ENCODE measurements at places on chromosomes 16 and 17.

GRCh38 chr16:52492789-52493357 is 54.1 kb downstream of the TOX3 start:
- DNase-seq = no peak

DNA sequence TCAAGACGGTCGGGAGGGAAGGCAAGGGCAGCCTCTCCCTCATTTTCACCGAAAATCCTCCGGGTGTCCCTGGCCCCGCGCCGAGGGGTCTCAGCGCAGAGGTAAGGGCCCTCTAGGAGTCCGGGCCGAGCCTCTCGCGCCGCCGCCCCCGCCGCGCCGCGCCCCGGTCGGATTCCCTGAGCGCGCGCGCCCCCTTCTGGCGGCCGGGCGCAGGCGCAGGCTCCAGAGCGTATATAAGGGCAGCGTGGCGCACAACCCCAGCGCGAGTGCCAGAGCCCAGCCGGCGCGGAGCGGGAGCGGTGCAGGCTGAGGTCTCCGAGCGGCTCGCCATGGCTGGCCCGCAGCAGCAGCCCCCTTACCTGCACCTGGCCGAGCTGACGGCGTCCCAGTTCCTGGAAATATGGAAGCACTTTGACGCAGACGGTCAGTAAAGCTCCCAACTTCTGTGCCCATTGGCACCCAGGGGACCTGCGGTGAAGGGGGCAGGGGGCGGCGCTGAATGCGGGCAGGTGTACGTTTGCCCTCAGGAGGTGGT is at the start of gene CALB2:
TSS of gene CALB2 (plus strand) at position 260 of the 535 bp plus-strand sequence. CDS start at position 330, 70 bp downstream.
- DNase-seq = no peak

DNA sequence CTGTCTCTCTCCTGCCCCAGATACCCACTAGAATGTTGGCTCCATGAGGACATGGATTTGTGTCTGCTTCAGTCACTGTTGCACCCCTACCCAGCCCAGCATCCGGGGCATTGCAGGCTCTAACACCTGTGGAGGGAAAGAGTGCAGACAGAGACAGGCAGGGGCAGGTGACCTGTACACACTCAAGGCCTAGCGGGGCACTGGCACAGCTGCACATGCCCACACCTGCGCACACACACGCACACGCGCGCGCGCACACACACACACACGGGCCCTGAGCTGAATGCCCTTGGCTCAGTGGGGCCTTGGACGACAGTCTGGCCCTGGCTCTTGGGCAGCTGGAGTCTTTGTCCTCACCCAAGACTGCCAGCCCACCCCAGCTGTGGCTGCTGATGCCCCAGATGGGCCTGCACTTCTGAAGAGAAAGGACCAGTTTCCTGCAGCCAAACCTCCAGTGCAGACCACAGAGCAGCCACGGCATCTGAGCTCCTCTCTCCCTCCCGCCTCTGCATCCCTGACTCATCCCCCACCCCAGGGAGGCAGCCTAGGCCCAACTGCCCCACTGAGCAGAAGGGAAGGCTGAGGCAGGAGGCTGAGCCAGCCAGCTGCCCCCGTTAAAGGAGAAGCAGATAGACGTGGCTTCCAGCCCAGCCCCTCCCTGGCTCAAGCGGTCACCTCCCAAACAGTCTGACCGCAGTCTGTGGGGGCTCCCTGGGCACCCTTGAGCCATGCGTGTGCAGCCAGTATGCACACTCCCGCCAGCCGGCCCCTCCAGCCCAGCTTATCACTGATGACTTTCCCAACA is 12.3 kb upstream of the RAI1 start:
- DNase-seq = no peak

- DNase-seq = no peak
These were observed 2.8 kb downstream of the USP22 start for GRCh38 chr17:21039839-21040575.

- peak; percentile 63 for DNase-seq
These were observed 144.4 kb upstream of the ZFHX3 start for GRCh38 chr16:73192232-73192894.

DNA sequence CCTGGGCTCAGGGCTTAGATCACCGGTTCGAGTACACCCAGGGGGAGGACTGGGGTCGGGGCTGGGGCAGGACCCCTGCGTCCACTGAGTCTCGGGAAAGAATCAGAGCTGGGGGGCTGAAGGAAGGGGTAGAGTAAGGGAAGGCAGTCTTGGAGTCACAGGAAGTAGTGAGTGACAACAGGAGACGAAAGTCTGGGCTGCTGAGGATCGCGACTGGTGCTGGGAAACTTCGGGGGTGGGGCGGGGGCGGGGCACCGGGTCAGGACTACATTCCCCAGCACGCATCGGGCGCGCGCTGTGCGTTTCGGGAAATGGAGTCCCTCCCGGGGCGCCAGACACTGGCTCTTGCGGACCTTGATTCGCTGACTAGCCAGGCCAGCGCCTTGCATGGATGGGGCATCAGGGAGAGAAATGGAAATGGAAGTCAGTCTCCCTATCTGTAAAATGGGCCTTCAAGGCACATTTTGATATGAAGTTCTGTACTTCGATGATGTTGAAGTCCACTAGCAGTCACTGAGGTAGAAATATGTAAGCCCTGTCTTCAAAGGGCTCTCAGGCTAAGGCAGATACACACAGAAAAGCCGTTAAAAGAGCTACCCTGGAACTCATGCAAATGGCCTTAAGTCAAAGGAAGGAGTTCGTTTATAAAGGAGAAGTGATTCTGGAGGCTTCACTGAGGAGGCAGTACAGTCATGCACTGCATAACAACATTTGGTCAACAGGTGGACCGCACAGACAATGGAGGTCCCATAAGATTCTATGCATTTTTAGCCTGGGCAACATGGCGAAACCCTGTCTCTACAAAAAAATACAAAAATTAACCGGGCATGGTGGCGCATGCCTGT is 697 bp downstream of the CTF1 start:
- DNase-seq = peak; percentile 65

- no peak for DNase-seq
These were observed 154.4 kb downstream of the FOXL1 start for GRCh38 chr16:86732621-86733295.

GRCh38 chr16:89395150-89396142 is 94.9 kb downstream of the ANKRD11 start:
- peak; percentile 96 for DNase-seq

- no peak for DNase-seq
These were observed 1.6 kb downstream of the TRADD start for GRCh38 chr16:67157892-67158635.

DNA sequence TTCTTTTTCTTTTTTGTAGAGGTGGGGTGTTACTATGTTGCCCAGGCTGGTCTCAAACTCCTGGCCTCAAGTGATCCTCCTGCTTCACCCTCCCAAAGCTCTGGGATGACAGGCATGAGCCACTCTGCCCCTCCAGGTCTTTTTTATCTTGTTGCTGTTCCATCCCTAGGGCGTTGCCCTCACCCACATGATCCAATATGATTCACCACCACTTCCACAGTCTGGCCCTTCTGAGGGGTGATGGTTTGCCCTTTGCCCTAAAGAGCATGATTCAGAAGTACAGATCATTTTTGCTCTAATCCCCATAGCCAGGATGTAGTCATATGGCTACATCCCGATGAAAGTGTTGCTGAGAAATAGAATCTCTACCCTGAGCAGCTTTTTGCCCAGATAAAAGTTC is 18.8 kb downstream of the STX4 start:
- DNase-seq = no peak

- peak; percentile 88 for DNase-seq
These were observed 10.3 kb upstream of the ZFP90 start for GRCh38 chr16:68528686-68529379.

DNA sequence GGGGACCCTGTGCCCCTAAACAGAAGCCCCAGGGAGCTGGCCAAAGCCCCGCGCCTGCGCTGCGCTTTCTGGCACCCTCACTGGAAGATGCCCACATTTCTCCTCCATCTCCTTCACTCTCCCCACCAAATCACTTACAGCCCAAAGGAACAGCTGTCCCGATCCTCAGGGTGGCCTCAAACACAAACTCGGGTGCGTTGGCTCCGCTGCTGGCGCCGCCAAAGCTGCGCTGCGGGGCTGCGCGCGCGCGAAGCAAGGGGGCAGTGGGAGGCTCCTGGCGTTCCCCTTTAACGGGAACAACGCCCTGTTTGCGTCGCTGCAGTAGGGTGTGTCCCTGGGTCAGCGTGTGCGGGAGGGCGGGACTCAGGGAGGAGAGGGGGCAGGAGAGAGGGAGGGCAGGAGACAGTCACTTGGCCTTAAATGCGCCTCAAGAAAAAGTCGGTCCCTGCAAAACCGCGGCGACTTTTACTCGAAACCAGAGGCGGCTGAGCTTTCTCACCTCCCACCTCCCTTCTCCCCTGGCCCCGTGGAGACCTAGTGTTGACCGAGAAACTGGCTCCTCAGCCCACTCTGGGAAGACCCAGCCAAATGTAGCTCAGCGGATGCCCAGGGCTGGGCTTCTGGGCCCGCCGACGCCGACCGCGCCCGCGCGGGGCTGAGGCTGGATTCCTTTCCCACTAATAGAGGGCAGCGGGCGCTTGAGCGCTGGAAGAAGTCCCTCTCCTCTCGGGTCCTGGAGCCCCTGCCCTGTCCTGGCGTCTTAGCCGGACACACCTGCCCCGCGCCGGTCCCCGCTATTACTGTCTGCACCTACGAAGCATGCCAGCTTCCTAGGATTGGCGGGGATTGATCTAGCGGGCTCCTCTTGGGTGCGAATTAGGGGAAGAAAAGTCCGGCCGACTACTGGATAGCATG is 2.6 kb downstream of the PMP22 start:
- DNase-seq = peak; percentile 94
